ENCODE measurements at places on chromosomes 4 and X. TPM values are rescaled to one million over a fixed set of nuclear protein-coding genes. Genes with fewer than 3 reads are reported as not detected.
A peak's percentile ranks its signal among the peaks of the same experiment; 100 is the strongest.

GRCh38 chr4:173014113-173014558 is 154.5 kb upstream of the GALNT7 start:
- DNase-seq = peak; percentile 39

GRCh38 chr4:173386751-173387150 is 12.2 kb downstream of the SCRG1 start:
- no peak for DNase-seq

- peak; percentile 46 for DNase-seq
Observed at GRCh38 chrX:70452143-70452733, 7.6 kb downstream of the DLG3 start.

- no peak for DNase-seq
Observed at GRCh38 chrX:57178605-57179004, 41.4 kb upstream of the SPIN2A start.

GRCh38 chr4:36054694-36055422 is 189.5 kb downstream of the ARAP2 start:
- peak; percentile 74 for DNase-seq

- DNase-seq = no peak
Observed at GRCh38 chr4:103451341-103451740, 253.2 kb upstream of the CENPE start.

DNA sequence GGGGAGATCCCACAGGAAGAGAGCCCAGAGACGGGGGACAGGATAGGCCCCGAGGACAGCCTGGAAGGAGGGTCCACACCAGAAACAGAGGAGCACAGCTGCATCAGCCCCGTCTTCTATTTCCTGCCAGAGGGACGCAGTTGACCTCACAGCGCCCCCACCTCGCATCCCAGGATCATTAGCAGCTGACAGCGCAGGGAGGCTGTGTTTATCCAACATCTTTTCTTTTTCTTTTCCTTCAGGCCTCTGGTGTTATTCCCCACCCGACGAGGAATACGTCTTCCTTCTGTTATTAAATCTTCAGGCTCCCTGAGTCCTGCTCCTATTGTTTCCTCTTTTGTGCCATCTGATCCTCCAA is 75.4 kb downstream of the DCHS2 start:
- DNase-seq = no peak

- peak; percentile 8 for DNase-seq
Observed at GRCh38 chr4:20474119-20474518, 222.4 kb downstream of the SLIT2 start.

GRCh38 chr4:155745984-155746383 is 12.8 kb upstream of the GUCY1B1 start:
- peak; percentile 78 for DNase-seq

GRCh38 chr4:60155088-60155487 is 1045.0 kb upstream of the ADGRL3 start:
- no peak for DNase-seq

DNA sequence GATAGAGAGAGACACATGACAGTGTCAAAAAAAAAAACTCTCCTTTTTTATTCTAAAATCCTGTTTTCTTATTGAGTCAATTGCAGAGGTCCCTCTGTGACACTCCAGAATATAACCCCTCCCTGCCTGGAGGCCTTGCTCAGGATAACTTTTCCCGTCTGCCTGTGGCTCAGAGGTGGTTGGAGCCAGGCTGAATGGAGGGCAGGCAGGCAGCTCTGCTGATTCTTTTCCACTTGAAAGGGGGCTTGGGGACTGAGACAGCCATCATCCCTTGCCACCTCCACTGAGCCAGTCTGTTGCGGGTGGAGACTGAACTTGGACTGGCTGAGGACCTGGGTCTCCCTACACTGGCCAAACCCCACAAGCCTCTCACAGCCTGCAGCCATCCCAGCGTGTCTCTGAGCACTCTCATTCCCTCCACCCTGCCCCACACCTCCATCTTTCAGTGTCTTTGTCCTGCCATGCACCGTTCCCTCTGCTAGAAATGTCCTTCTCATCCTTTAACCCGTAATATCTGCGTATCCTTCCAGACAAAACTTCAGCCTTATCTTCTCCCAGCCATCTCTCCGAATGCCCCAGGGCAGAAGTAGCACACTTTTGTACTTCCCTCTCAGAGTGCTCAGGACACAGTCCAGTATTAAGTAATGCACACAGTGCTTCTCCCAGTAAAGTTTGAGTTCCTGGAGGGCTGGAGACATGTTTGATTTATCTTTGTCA is 139.9 kb downstream of the CHIC2 start:
- DNase-seq = no peak

DNA sequence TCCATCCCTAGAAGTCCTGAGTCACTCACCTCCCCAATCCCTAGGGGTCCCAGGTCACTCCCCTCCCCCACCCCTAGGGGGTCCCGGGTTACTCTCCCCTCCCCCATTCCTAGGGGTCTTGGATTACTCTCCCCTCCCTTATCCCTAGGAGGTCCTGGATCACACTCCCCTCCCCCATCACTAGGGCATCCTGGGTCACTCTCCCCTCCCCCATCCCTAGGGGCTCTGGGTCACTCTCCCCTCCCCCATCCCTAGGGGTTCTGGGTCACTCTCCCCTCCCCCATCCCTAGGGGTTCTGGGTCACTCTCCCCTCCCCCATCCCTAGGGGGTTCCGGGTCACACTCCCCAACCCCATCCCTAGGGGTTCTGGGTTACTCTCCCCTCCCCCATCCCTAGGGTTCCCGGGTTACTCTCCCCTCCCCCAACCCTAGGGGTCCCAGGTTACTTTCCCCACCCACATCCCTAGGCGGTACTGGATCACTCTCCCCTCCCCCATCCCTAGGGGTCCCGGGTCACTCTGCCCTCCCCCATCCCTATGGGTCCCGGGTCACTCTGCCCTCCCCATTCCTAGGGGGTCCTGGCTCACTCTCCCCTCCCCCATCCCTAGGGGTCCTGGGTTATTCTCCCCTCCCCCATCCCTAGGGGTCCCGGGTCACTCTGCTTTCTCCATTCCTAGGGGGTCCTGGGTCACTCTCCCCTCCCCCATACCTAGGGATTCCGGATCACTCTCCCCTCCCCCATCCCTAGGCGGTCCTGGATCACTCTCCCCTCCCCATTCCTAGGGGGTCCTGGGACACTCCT is 2.1 kb downstream of the ASMTL start:
- no peak for DNase-seq

DNA sequence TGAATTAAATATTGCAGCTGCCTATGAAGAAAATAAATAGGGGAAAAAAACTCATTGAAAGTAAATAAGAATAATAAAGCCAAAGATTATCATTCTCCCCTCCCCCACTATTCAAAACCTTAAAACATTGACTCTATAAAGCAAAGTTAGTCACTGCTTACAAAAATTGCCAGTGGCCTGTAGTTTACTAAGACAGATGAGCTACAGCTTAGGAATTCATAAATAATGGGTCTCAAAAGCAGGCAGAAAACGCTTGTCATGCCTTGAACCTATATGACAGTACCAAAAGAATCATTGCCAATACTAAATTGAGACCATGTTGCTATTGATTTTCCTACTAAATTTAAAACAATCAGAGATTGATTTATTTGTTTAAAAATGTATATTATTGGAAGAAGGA is 78.9 kb downstream of the SLC10A7 start:
- DNase-seq = no peak

GRCh38 chrX:119997570-119997969 is 54.0 kb upstream of the NKAP start:
- no peak for DNase-seq

DNA sequence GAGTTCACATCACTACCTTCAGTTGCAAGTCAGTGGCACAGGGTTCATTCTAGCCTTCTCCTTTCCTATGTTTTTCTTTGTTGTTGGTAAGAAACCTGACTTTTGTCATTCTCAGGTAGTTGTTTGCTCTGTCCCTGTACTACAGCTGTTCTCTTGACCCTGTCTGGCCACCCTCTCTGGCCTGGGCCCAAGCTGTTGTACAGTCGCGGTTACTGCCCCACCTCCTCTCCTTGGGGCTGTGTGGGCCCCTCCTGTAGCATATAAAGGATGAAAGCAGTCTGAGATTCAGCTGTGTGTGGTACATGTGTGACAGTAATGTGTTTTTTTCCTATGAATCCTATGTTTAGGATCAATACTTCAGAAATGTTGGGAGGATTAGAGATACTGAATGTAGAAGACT is 12.5 kb downstream of the MOB1B start:
- no peak for DNase-seq

GRCh38 chrX:55074851-55075467 is at the start of gene PAGE2B:
TSS of gene PAGE2B (plus strand) at chrX:55075030. CDS start at chrX:55076042, 1,012 bp downstream.
- no peak for DNase-seq

DNA sequence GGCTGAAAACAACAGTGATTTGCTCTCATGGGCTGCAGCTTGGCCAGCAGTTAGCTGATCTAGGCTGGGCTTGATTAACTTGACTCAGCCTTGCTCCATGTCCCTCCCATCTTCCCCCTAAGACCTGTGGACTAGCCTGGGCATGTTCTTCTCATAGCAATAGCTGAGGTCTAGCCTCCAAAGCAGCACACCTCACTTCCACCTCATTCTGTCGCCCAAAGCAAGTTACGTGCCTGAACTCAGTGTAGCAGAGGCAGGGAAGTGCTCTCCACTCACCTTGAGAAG is 62.2 kb downstream of the EVC start:
- DNase-seq = no peak

DNA sequence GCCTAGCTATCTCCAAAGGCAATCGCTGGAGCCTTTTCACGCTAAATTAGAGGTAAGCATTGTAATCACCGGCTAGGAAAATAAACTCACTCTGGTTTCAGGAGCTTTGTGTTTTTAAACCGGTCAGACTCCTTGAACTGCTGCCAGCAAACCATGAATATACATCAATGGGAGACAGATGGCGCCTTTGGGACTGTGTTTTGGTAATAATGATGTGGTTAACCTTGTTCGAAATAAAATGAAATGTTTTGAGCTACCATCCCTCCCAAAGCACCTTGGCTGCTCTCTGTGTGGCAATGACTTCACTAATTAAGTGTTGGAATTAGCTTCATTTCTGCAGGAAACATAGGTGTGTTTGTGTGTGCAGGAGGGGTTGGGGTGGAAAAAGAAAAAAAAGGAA is 65.3 kb downstream of the CLNK start:
- peak; percentile 35 for DNase-seq

DNA sequence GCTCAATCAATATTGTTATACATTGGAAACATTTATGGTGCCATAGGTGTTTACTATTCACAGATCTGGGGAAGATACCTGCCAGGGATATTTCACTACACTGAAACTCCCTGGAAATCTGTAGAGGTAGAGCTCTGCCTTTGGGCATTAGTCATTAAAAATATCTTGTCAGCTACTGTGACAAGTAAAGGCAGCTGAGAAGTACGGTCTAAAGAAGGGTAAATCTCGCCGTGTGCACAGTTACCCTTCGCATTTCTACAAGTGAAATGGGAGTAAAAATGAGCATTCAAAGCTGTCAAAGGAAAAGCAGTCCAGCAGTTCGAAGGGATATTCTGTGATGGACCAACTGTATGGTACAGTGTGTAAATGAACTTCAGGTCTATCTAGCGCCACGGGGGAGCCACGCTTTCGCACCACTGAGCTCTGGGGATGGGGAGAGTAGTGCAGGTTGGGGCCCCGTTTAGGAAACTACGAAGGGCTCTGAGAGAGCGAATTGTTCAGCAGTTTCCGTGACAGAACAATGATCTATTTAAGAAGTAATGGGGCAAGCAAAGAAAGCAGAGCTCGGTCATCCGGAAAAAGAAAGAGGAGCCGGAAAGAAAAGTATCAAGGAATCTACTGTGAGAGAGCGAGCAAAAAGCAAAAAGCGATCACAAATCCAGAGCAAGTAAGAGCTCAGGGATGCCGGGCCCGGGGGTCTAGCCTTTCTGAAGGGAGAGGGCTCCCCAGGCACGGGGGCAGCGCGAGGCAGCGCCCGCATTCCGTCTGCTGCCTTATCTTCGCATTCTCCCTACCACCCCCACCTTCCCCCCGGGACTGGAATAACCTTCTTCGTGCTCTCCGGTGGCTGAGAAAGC is 646 bp downstream of the TIGD4 start:
- DNase-seq = no peak

DNA sequence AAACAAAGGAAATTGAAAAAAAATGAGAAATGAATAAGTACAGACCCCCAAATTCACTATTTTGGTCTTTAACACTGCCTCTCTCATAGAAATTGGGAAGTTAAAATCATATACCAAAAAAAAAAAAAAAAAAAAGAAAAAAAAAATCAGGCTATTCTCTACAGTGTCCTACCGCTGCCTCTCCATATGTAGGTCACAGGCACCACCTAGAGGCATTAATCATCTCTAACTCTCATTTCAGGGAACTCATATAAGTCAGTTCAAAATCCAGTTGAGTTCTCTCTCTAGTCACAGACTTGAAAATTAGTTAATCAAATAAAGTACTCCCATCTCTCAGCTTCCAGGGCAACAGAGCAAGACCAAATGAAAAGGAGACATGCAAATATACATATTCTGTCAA is 47.9 kb downstream of the COX18 start:
- DNase-seq = no peak

DNA sequence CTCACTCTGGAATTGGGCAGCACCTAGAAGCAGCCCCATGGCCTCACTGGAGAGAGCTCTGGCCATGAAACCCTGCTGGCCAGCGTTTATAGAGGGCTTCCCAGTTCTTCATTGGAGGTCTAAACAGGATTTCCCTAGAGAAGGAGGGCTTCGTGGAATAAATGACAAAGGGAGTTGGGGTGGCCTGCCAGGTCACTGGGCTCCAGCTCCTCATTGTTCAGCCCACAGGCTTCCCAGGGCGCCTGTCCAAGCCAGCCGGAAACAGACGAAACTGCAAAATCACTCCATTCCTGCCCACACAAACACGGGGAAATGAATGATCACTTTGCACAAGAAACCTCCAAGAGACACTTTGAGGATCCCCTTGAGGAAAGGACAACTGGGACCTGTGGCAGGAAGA is 189.7 kb downstream of the TSPAN5 start:
- no peak for DNase-seq

GRCh38 chr4:173333658-173334084 is 487 bp downstream of the HMGB2 start:
- DNase-seq = peak; percentile 46

GRCh38 chrX:154002215-154002719 is 17.4 kb downstream of the IRAK1 start:
- DNase-seq = peak; percentile 38

- DNase-seq = peak; percentile 79
Observed at GRCh38 chr4:112296949-112297880, at the start of gene ALPK1. TSS of gene ALPK1 (plus strand) at chr4:112297369.

DNA sequence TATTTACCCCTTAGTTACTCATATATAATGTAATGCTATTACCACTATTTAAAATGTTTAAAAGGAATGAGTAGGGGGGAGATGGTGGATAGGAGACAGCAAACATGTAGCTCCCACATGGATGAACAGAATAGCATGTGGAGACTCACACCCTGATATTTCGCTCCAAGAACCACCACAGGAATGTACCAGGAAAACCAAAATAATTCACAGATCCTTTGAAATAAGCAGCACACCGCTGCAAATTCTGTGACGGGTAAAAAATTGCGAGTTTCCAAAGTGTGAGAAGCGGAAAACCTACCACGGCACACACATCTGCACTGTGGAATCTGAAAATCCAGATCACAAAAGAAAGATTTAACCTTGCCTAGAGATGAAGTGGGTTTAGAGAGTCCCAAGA is 428.2 kb downstream of the TLL1 start:
- DNase-seq = no peak

SPIN2A gene
- not detected for total RNA-seq

ODAPH gene
- total RNA-seq = 0.17 TPM

GRIA3 gene
- total RNA-seq = not detected

ADH7 gene
- not detected for total RNA-seq

TENT5D gene
- not detected for total RNA-seq

PARM1 gene
- total RNA-seq = 0.10 TPM

Data from Caki2 (cell line).